NCI-H1436 treated with DMSO at 0.1 percent for 48 hours (cell line): ENCODE measurements at places on chromosomes 3 and 15.

DNA sequence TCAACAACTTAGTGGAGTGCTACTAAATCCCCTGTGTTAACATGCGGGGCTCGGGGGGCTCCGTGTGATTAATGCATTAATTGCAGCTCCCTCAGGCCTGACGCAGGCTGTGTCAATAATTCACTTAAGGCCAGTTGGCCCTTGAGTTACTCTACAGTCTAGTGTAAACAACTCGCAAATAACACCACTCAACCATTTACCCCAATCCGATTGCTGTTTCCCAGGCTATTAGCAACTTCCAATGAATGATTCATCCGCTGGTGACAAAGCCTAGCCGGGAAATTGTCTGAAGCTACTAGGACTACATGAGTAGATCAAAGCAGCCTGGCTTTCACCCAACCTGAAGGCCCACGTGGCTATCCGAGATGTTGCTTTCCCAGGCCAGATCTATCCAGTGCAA lies 121.3 kb upstream of the SOX14 start:
- no peak for DNase-seq

DNA sequence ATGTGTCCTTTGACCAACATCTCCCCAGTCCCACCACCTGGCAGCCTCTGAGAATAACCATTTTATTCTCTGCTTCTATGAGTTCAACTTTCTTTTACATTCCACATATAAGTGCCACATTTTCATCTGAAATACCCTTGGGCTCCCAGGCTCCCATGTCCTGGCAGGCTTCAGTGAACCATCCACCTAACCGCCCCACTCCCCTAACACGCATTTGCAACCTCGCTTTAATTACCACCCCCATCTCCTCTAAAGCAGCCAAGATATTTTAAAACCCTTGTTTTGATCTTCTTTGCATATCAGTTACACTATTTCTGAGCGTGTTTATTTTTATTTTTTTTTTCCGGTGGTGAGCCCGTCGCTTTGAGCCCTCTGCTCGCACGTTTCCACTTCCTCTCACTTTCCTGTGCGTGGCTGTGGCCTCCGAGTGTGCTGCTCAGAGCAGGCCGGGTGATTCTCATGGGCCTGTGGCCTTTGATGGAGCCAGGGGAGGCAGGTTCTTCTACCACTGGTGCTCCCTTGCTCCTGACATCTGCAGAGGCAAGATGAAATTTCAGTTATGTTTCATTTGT lies 195.4 kb upstream of the LPP start:
- no peak for DNase-seq

- no peak for DNase-seq
These were observed 27.9 kb upstream of the TGFBR2 start for GRCh38 chr3:30578479-30578878.

- no peak for DNase-seq
These were observed 2.9 kb downstream of the KLHL24 start for GRCh38 chr3:183638101-183638852.
